Stromal cell of bone marrow (primary cell): ENCODE measurements at places on chromosomes 7 and 10.
A peak's percentile ranks its signal among the peaks of the same experiment; 100 is the strongest.

GRCh38 chr10:69633673-69634635, 3.9 kb downstream of the FAM241B start:
- DNase-seq = no peak

- DNase-seq = no peak
Observed at GRCh38 chr7:117982071-117983055, 109.1 kb upstream of the CTTNBP2 start.

DNA sequence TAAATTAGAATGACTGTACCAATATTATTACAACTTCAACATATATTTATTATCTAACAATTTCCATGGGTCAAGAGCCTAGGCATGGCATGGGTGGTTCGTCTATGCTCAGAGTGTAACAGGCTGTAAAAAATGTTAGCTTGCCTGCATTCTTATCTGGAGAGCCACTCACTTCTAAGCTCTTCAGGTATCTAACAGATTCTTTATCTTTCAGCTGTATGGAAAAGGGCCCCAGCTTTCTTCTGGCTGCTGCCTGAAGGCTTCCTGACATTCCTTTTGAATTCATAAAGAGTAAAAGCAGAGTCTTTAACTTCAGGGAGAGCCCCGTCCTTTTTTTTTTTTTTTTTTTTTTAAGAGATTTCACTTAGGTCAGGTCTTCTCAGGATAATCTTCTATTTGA, 648.8 kb downstream of the NXPH1 start:
- DNase-seq = no peak

DNA sequence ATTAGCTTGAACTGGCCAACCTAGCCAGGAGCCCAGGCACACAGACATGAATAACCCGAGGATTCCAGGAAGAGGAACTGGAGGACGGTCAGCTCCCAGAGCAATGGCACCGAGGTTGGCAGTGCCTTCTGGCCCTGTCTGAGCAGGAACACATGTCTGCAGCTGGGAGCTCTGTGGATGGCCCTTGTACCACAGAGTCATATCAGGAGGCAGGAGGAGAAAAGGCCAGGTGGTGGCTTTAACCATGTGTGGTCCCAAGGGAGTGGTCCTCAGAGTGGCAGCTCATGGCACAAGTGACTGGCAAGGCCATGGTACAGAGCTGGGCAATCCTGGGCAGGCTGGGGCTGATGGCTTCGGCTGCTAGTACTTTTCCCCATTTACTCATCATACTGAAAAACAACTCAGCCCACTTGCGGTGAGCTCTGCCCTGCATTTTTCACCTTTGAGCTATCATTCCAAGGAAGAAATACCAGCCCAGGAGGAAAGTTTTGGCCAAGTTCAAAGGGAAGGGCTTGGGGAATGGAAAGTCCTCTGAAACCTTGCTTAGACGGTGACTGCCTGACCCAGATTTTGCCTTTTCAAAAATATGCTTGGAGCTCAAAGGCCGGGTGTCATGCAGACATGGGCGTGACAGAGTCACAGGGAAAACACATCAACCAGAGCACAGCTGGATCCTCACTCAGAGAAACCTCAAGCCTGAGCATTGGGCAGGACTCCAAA, 25.7 kb upstream of the LOXL4 start:
- no peak for DNase-seq

GRCh38 chr10:30432622-30433305, 1.2 kb upstream of the MAP3K8 start:
- no peak for DNase-seq

DNA sequence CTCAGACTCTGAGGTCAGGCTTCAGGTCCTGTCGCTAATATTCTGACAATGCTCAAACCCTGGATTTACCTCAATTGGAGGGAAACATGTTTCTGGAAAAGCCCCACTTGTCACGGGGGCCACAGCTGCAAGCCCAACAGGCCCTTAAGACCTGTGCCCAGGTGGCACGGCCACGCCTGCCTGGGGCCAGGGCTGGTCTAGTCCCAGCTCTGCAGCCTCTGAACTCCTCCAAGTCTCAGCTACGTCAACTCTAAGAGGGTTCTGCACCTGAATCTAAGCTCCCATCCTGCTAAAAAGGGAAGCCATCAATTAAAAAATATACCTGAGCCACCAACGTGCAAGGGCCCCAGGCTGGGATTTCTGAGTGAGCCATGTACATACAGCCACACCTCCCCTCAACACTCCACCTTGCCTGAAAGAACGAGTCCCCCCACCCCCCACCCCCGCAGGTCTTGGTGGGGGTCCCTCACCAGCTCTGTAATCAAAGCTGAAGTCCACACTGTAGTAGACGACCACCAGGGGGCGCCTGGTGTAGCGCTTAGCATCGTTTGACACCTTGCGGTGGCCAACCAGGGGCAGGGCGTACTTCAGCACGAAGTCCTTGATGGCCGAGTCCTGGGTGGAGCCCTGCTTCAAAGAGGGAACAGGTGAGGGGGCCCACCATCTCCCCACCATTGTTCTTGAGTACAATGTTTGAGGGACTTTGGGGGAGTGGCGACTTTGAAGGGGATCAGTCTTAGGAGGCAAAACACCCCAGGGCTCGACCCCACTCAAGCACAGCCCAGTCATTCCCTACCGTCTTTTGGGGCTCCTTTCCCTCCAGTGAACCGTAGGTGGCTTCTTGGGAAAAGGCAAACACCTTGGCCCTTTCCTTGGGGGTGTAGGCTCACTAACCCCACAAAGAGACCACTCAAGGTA, 22.6 kb downstream of the PDIA4 start:
- DNase-seq = peak; percentile 28

DNA sequence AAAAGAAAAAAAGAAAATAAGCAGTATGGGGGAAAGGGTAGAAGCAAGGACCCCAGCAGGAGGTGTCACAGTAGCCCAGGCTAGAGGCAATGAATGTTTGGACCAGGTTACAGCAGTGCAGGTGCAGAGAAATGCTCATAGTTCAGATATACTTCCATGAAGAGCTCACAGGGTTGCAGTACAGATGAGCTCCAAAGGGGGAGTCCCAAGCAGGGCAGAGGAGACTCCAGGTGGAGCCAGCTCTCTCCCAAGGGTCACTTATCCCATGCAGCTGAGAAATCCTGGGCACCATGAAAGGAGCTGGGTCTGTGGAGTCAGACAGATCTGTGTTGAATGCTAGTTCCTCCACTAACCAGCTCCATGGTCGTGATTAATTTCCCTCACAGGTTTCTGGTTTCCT, 174.9 kb downstream of the C7orf25 start:
- DNase-seq = no peak

DNA sequence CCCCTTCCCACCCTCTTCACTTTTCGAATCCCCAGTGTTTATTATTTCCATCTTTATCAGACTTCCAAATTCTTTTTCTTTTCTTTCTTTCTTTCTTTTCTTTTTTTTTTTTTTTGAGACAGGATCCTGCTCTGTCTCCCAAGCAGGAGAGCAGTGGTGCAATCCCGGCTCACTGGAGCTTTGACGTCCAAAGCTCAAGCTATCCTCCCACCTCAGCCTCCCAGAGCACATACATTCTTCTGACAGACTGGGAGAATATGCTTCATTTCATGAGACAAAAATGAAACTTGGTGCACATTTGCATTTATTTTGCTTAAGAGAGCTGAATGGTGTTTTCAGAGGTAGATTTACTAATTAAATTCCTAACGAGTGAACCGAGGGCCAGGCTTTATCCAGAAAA, 80.1 kb upstream of the FZD8 start:
- DNase-seq = no peak

GRCh38 chr7:8353991-8354390, 79.4 kb upstream of the NXPH1 start:
- DNase-seq = no peak

GRCh38 chr10:94102436-94102835, 108.7 kb downstream of the PLCE1 start:
- DNase-seq = no peak
